Nephron progenitor cell (in vitro differentiated cells): ENCODE measurements at places on chromosomes 3 and 15.

- no peak for DNase-seq
These were observed 2.2 kb upstream of the FBXW12 start for GRCh38 chr3:48369693-48370332.

DNA sequence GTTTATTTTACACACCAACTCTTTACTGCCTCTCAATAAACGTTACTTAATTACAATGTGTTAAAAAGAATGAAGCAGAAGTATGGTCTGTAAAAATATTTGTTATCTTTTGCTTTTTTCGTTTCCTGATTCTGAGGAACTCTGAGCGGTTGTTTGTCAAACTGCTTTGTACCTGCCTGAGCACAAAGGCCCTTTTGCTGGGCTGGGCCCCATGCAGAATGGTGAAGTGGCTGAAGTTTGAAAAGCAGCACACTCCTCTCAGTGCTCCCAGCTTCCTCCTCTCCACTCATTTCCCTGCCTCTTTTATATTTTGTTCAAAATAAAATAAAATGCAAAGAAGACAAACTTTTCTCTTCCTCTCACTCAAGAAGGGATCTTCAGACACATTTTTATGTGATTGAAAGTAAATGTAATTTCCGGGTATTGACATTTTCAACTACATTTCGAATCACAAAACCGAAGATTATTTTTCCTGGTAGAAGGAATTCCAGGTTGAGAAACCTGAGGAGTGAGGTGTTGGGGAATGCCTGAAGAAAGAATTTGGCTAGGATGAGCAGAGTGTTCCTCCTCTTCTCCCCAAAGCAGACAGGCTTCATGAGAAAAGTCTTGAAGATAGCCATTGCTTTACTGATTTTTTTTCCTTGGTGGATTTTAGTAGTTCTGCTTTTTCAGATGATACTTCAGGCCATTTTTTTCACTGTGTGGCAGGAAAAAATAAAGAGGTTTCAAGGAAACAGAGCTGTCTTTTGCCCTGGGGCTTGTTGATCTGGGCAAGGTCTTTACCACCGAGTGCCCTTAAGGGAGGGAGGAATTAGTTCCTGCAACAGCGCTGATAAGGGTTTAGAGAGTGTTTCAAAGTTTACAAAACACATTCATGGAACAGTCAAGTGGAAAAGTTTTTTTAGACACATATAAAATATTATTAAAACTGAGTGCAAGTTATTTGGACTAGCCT, 229.8 kb downstream of the NFKBIZ start:
- DNase-seq = no peak

GRCh38 chr3:148974726-148975125, 16.6 kb upstream of the GYG1 start:
- DNase-seq = no peak

DNA sequence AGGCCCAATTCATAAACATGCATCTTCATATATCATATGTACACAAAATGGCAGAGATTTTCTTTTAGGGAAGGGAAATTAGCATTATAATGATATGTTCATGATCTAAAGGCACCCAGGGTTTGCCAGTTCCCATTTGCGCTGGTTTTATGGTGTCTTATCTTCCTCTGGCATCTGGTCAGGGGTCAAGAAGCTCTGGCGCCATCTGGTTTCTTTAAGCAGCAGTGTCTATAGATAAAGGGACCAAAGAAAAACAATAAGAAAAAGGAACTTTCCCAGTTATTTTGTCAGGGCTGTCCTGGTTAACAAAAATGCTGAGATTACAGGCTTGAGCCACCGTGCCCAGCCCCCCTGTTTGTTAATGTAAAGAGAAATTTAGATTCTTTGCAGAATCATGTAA, 3.3 kb upstream of the DCP1A start:
- no peak for DNase-seq

- no peak for DNase-seq
These were observed 40.3 kb upstream of the ICE2 start for GRCh38 chr15:60519218-60519617.

DNA sequence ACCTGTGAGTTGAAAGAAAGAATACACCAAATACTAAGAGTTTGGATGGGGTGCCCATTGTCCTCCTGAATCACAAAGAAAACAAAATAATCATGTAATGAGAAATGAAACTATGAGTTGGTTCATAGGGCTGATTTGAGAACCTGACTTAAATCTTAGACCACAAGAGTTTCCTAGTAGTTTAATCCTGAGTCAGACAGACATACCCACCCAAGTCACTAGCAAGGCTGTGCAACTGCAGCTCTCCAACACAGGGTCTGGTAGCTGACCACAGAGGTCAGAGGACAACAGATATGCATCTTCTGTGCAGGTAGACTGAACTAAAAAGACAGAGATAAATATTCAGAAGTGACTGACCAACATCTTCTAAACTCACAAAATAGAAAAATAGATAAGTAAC, 296.3 kb upstream of the TMCO5A start:
- no peak for DNase-seq

DNA sequence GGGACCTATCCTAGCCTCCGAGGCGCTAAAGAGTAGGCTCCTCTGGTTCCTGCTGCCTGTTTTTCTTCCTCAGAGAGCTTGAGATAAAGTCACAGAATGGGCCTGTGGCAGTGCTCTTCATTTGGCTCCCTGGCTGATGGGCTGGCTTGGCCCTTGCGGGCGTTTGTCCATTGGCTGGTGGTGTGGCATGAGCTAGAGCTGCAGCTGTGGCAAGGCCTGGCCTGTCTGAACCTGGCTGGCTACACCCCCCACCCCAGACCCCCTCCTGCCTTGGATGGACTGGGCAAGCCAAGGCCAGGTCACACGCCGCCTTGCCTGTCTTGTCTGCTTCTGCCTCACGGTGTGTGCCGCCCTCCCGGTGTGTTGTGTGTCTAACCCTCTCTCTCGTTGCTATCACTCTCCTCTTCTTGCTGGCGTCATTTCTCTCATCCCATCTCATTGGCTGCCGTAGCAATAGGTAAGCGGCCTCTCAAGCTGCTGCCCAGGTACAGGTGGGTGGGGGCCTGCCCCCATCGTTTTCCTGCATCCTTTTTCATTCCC, 3.2 kb downstream of the AP2M1 start:
- no peak for DNase-seq

DNA sequence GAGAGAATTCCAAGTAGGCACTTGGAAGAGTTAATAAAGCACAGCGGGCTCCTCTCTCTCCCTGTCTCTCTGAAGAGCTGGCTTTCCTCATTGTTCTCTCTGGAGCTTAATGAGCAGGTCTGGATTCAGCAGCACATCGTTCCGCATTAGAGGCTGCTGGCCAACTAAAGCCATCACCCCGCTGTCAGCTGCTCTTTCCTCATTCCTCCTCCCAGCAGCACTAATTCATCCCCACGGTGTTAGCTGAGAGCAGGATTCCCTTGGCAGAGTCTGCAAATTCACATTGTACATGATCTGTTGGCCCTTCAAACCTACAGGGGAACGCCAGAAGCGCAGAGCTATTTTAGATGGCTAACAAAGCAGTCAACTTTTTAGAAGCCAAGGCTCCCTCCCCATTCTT, 44.2 kb downstream of the SGO1 start:
- peak; percentile 32 for DNase-seq

DNA sequence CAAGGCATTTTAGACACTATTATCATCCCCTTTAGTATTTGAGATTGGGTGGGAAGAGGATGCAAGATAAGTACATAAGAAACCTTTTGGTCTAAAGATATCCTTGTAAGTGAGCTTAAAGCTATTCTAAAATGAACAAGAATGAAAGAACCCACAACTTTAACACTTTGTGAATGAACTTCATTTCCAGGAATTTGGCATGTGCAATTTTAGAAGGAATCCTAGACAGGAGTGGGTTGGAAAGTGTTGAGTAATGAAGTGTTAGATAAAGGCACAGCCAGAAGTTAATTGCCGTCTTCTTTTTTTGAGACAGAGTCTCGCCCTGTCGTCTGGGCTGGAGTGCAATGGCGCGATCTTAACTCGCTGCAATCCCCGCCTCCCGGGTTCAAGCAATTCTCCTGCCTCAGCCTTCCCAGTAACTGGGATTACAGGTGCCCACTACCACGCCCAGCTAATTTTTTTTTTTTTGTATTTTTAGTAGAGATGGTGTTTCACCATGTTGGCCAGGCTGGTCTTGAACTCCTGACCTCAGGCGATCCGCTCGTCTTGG, 13.2 kb upstream of the TEX9 start:
- DNase-seq = no peak

DNA sequence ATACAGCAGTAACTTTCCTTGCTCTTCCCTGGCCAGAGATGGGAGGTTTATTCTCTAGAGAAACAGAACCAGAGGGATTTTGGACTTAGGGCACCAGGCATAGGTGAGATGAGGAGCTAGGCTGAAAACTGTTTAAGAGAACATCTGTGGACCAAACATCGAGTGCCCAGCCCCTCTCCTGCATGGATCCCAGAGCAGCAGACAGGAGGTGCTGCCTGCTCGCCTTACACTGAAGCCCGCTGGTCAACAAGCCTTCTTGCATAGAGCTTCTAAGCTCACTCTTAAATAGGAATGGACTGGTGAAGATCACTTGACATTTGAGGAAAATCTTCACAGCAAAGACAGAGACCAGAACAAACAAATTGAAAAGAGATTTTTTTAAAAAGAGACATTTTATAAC, 41.2 kb downstream of the PARP15 start:
- no peak for DNase-seq

- DNase-seq = no peak
These were observed 738.4 kb upstream of the ALCAM start for GRCh38 chr3:104628185-104628789.

DNA sequence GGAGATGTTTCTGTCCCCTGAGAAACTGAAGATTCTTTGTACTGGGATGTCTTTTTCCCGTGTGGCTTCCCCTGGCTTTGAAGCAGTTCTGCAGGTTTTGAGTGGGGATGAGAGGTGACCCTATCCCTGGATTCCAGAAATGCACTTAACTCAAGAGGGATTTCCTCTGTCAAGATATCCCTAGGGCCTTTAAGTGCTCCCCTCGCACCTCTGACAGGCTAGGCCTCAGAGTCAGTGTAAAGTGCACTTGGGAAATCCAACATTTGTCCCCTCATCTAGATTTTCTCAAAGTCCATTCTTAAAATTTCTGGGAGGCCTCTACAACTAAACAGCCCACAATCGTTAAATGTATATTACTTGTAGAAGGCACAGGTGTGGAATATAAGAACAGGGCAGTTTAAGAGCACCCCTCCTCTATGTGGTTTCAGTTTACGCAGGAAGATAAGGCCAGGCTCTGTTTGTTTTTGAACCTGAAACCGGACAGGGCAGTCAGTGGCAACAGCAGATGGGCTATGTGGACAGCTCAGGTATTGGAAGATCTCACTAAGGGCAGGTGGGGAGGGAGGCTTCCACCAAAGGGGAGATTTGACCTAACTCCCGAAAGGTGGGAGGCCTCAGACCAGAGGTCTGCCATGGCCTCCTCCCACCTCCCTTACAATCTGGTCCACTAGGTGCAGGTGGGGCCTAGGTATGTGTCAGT, 4.8 kb downstream of the C3orf52 start:
- no peak for DNase-seq

DNA sequence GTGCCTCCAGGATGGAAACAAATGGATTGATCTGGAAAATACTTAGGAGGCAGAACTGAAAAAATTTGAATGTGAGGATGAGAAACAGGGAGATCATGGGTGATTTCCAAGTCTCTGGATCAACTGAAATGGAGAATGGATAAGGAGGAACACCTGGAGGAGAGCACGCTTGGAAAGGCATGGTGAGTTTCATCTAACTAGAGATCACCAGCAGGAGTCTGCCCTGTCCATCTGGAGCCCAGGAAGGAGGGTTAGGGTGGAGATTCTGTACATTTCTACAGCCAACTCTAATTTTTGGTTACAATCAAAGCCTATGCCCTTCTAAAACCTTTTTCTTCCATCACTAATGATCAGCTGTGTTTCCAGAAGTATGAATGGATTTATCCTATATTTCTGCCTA, 995.9 kb upstream of the CFAP20DC start:
- no peak for DNase-seq

- no peak for DNase-seq
These were observed 4.3 kb upstream of the NR2C2 start for GRCh38 chr3:14943042-14943441.

GRCh38 chr3:29488922-29489321, 208.1 kb downstream of the RBMS3 start:
- no peak for DNase-seq

DNA sequence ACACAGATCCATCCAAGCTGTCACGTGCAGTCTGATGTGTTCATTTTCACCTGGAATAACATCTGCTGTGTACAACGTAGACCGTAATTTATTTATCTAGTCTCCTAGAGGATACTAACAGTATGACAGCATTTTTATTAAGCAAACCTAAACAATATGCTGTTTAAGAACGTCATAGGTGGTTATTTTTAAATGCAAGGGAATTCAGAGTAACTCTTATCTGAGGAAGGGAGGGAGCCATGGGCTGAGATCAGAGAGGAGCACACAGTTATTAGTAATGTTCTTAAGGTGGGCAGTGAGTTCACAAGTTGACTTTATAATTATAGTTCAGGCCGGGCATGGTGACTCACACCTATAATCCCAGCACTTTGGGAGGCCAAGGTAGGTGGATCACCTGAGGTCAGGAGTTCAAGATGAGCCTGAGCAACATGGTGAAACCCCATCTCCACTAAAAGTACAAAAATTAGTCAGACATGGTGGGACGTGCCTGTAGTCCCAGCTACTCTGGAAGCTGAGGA, 193.6 kb downstream of the UACA start:
- DNase-seq = no peak
